Activated CD8-positive, alpha-beta T cell treated with anti-CD3 and anti-CD28 coated beads for 36 hours (primary cell): ENCODE measurements at places on chromosomes 5 and 9.

DNA sequence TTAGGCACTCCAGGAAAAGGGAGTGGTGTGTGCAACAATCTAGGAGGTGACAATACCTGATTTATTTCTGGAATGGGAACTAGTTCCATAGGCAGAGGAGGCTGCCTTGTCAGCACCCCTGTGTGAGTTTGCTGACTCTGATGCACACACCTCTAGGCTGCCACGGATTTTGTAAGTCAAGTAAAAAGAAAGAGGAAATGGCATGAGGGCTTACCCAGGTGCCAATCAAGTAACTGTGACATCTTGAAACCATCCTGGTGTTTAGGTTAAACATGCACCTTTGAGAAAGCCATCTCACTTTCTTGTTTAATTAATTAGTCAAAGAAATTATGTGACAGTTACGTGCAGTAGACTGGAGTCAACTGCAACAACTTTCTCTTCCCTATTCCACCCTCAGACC is 32.3 kb upstream of the FAM81B start:
- DNase-seq: no peak

GRCh38 chr5:156934450-156935211 is 28.4 kb downstream of the TIMD4 start:
- peak; percentile 82 for DNase-seq

- no peak for DNase-seq
Observed at GRCh38 chr9:16642421-16643109, 227.9 kb downstream of the BNC2 start.

DNA sequence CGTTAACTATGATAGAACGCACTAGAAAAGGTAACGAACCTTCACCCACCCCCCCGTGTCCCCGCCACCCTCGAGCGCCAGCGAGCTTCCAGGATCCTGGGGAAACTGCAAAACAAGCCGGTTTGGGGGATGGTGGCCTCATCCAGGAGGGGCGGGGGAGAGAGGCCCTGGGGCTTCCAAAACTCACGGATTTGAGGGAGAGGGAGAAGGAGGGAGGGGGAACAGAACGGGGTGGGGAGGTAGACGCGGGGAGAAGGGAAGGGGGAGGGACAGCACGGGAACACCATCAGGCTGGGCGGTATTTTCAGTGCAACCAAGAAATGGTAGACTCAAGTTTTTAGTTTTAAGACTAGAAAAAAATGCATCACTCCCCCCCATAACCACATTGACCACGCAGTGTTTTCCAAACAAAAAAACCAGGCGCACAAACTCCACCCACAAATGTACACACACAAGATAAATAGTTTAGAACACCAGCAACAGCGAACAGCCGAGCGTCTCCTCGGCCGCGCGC is 1.4 kb downstream of the NRARP start:
- no peak for DNase-seq

GRCh38 chr5:1103505-1104326 is 8.1 kb downstream of the SLC12A7 start:
- peak; percentile 24 for DNase-seq

DNA sequence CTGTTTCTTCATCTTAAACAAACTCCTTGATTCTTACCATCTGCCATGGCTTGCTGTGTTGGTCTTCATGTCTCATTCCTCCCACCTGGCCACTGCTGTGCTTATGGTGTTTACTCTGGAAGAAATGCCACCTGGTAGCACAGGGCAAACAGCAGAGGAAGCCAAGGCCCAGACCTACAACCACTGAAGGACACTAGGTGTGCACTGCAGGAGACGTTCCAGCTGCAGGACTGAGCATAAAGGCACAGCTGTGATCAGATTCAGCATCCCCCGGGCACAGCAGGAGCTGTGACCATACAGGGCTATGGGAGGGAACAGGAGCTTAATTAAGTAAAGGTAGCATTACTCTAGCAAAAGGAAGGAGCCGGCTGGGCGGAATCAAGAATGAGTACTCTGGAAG is 12.6 kb upstream of the GNAQ start:
- DNase-seq: no peak

DNA sequence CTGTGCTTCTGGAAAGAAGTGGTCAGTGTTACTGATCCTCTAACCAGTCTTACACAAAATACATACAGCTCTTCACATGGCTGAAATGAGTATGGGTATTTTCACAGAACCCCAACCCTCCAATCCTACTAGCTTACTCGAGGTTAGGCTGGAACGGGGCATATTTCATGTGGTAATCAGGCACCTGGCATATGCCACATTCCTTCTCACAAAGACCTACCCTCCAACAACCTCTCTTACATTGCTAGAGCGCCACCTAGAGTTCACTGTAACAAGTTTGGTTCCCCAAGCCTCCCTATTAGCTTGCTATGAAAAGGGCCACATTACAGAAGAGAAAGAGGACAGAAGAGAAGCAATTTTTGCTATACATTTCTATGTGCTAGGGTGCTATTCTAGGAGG is 597.3 kb downstream of the PRELID2 start:
- peak; percentile 8 for DNase-seq
